ENCODE measurements at places on chromosomes 1 and 21. TPM values are rescaled to one million over a fixed set of nuclear protein-coding genes. Genes with fewer than 3 reads are reported as not detected.

CELA3A gene
- not detected for total RNA-seq

HHIPL2 gene
- 0.19 TPM for total RNA-seq

DNA sequence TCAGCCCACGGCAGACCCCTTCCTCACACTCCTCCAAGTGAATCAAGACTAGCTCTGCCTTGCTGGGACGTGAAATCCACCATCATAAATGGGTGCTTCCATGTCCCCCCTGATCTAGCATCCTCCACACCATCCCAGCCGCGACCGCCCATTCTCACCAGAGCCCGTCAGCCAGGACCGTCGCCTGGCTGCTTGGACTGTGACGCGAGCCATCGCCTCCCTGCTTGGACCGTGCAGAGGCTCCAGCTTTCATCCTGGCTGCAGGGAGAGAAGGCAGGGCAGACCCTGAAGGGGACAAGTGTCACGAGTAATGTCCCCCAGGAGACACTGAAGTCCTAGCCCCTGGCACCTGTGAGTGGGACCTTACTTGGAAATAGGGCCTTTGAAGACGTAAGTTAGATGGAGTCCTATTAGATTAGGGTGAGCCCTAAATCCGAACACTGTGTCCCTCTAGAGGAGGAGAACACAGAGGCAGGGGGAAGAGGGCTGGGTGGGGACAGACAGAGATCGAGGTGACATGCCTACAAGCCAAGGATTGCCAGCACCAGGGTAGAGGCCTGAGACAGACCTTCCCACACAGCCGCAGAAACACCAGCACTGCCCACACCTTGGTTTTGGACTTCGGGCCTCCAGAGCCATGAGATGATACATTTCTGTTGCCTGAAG is 12.8 kb upstream of the PRKCZ start:
- no peak overlapping the region for H3K4me3 ChIP-seq
- peaks cover 5% of the 10 kb centered on the region for H3K27me3 ChIP-seq
- H3K4me1 ChIP-seq, result no peaks in the 10 kb centered on the region
- H3K27ac ChIP-seq, result no peak overlapping the region

DNA sequence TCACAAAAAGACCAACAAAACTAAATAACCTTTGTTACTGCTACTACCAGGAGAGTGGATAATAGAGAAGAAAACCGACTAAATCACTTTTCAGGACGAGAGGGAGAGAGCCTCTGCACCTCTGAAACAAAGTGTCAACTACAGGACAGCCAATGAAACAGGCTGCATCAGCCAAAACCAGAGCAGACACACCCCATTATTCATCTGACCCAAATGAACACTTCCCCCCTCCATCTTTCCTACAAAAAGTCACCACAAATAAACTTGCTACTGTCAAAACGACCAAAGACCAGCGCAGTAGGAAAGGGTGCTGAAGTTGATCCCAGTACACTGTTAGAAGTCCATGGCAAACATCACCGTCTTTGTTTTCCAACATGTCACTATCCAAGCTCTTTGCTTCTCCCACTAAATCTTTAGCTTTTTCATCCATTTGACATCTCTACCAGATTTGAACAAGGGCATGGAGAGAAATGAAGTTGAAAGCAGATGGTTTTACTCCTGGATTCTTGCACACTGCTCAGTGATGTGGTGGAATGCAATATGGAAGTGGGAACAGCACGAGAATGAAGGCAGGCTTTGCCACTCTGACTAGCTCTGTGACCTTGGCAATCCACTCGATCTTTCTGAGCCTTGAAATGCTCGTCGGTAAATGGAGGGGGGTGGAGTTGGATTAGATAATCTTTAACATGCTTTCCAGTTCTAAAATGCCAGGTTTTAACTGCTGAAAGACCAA is 20.5 kb downstream of the DSTYK start:
- no peak overlapping the region for H3K27ac ChIP-seq
- H3K27me3 ChIP-seq, result no peaks in the 10 kb centered on the region
- DNase-seq, result no peak
- H3K4me3 ChIP-seq, result no peak overlapping the region

All from activated naive CD8-positive, alpha-beta T cell treated with anti-CD3 and anti-CD28 coated beads, Interleukin-2, amount 10 ng/mL, durations not matched to agents 7 days and 5 days (primary cell).